ENCODE measurements at places on chromosomes 5 and 9. TPM values are rescaled to one million over a fixed set of nuclear protein-coding genes. Genes with fewer than 3 reads are reported as not detected.

DNA sequence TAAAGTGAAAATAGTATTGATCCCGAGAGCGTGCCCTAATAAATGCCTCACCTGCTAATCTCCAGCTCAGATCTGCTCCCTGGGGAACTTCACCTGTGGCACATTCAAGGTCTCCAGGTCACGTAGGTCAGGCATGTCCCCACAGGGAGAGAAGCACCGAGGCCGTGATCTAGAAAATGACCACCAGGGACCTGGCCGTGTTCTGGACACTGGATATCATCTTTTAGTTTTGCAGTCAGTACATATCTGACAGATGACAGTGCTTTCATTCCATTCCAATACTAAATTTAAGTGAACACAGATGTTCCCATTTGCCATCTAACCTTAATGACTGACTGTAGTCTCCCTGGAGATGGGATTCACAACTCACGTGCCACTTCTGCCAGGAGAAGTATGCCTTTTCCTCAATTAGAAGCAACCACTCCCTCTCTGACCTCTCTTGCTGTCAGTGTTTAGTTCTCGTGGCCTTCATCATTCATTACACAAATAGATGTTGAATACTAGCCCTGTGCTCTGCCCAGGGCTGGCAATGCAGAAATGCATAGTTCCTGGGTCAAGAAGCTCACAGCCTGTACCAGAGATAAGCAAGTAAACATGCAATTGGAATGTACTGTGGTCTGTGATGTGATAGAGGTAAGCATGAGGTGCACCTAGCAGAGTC, 276.5 kb downstream of the NTRK2 start:
- DNase-seq = no peak

DNA sequence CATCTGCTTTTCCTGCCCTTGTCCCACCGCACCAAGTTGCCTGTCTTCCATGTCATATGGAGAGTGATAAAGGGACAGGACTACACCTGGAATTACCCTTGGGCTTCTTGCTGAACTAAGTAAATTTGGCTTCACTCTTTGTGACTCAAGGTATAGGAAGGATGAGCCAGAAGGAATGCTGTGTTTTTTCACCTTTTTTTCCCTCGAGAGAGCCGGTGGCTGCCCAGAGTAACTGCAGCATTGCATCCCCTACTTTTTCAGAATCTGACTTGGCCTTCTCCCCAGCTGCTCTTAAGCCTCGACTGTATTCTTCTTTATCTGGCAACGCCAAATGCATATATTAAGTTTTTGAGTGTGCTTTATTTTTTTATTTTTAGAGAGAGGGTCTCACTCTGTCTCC, 38.4 kb downstream of the RCL1 start:
- DNase-seq = peak; percentile 35

- DNase-seq = no peak
Measured at GRCh38 chr5:6480133-6481051, 31.7 kb downstream of the UBE2QL1 start.

DNA sequence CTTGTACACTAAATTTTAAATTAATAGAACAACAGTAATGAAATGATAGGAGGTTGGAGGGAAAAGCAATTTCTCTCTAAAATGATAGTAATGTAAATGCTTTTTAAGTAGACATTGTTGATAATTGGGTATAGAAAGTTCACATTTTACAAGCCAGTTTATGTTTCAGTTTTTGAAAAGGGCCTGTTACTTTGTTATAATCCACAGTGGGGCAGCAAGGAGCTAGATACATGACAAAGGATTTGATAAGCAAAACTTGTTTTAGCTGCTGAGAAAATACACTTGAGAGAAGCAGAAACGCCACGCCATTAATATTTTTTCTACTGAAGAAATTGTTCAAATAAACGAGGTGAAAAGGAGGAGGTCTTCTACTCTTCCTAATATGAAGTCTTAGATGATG, 30.2 kb downstream of the SREK1 start:
- no peak for DNase-seq

GRCh38 chr9:125486576-125486975, 220.4 kb downstream of the MAPKAP1 start:
- no peak for DNase-seq

SPINK6 gene
- 1.2 TPM for total RNA-seq

DNA sequence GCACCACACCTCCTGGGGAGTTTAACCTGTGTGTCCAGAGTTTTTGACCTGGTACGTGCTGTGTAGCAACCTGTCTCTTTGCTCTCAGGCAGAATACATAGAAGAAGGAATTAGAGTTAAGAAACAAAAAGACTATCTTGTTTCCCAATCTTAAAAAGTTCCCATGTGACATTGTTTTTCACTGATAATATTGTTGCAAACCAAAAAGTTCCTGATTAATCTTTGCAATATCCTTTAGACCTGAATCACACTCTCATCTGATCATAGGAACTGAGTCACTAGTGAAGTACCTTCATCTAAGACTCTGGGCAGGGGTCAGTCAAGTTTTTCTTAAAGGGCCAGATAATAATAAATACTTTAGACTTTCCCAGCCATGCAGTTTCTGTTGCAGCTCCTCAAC, 35.1 kb downstream of the BASP1 start:
- peak; percentile 61 for DNase-seq

DNA sequence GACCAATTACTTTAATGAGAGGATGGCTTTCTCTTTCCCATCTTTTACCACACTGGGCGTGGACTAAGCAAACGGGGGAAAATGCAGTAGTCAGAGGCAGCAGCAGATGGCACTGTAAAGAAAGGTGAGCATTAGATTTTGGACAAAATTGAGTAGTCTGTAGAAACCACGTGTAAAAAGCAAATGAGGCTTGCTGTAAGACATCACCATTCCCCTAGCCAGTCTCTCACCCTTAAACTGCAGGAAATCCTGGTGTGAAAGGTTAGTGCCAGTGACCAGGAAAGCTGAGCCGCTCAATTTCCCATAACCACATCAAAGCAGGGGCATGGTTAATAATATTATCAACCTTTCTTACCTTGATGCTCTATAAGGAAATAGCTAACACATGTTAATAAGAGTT, 31.8 kb downstream of the SPATA31C2 start:
- no peak for DNase-seq

DNA sequence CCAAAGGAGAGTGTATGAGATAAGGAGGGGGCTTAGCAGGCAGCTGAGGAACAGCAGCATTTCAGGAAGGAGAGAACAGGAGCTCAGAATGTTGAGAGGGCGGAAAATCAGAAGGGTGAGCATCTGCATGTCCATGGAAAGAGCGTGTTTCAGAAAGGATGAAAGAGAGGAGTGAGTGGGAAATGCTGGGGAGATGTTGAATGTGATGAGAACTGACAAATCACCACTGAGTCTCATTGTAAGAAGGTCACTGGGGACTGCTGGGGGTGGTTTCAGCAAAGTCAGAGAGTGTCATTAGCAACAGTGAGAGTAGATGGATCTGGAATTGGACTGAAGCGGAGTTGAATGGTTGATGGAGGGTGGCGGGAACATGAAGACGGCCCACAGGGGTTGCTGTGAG, 65.8 kb downstream of the ANKRD33B start:
- no peak for DNase-seq

- no peak for DNase-seq
Measured at GRCh38 chr5:134878403-134878802, 4.2 kb downstream of the TXNDC15 start.

CBY3 gene
- total RNA-seq = not detected

DNA sequence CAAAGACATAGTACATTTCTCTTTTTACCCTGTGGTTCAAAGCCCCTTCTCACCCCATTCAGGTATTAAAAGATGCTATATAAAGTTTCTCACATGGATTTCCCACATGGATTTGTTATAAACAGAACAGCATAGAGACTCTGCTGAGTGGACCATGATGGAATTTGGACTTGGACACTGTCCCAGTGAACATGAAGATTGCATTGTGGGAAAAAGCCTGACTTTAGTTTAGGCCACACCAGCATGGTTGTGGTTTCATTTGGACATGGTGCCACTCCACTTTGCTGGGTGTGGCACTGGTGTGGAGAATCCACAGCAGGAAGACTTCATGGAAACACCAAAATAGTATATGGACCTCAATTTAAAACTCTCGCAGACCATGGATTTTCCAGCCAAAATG, 124.6 kb downstream of the ARHGAP26 start:
- DNase-seq = peak; percentile 26

C6 gene
- not detected for total RNA-seq

CKS2 gene
- 380 TPM for total RNA-seq

- no peak for DNase-seq
Measured at GRCh38 chr5:71946343-71947030, 160.8 kb upstream of the MAP1B start.

BRINP1 gene
- not detected for total RNA-seq
